ENCODE measurements at places on chromosomes 12 and 14.

DNA sequence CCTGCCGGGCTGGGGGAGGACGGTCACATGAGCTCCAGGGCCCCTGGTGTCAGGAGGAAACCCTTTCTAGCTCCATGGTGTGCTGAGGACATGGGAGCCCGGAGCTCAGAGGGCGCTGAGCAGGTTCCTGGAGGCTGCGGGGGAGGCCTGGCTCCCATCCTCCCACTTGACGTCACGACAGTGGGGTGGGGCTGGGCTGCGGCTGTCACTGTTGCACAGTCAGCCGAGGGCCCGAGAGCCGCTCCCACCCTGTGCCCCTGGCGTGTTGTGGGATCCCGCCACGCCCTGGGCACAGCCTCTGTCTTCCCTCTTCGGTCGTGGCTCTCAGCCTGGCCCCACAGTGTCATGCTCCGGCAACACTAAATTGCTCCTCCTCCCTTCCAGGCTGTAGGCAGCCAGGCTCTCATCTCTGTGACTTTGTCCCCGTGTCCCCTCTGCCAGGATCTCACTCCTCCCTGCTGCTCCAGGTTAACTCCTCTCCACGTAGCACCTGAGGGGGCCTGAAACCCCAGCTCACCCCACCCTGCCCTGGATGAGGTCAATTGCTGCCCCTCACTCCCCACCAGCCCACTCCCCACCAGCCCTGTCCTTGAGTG, 33.0 kb downstream of the BEGAIN start:
- no peak for DNase-seq

DNA sequence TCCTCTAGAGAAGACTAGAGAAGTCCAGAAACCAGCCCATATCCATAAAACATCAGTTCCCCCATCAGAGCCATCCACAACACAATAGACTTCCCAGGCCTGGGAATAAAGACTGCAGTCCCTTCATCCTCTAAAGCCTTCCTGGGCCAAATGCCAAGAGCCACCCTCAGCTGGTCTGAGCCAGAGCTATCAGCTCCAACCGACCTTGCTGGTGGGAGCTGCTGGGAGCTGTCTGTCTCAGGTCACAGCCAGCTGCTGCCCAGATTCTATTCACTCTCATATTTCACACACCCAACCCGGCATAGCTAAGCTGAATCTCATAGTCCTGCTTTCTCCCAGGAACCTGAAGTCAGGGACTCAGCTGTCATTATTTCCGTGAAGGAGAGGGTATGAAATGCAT, 10.9 kb upstream of the TFCP2 start:
- no peak for DNase-seq

DNA sequence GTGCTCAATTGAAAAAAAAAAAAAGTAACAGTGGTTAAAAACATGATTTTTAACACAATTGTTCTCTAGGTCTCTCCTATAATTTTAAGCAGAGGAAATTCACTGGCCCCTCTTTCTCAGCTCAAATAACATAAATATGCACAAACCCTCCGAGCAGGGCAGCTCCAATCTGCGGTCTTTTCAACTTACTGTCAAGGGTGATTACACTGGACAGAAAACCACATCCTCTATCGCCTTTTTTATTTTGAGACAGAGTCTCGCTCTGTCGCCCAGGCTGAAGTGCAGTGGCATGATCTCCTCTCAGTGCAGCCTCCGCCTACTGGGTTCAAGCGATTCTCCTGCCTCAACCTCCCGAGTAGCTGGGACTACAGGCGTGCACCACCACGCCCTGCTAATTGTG, 16.5 kb upstream of the GABARAPL1 start:
- no peak for DNase-seq

- no peak for DNase-seq
Measured at GRCh38 chr12:109900752-109901580, 892 bp downstream of the TCHP start.

DNA sequence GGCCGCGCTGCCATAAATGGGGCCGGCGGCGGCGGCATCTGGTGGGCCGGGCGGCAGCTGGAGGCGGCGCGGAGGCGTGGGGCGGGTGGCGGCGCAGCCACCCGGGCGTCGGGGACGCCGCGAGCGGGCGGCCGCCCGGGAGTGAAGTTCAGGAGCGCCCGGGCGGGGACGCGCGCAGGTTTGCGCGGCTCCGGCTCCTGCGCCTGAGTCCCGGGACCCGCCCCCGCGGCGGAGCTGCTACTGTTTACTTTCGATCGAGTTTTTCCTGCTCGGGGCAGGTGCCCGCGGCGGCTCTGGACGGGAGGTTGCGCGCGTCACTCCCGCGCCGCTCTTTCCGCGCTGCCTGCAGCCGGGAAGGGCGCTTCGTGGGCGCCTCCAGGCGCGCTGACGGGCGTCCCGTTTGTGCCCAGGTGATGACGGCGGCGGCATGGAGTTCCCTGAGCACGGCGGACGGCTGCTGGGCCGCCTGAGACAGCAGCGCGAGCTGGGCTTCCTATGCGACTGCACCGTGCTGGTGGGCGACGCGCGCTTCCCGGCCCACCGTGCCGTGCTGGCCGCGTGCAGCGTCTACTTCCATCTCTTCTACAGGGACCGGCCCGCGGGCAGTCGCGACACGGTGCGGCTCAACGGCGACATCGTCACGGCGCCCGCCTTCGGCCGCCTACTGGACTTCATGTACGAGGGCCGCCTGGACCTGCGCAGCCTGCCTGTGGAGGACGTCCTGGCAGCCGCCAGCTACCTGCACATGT, at the start of gene ZBTB42:
Gene ZBTB42 (plus strand): TSS at position 331 of the 749 bp plus-strand sequence. CDS start 97 bp downstream, at position 428.
- DNase-seq = peak; percentile 24

- DNase-seq = no peak
Measured at GRCh38 chr14:22463763-22464173, 125.3 kb downstream of the DAD1 start.

DNA sequence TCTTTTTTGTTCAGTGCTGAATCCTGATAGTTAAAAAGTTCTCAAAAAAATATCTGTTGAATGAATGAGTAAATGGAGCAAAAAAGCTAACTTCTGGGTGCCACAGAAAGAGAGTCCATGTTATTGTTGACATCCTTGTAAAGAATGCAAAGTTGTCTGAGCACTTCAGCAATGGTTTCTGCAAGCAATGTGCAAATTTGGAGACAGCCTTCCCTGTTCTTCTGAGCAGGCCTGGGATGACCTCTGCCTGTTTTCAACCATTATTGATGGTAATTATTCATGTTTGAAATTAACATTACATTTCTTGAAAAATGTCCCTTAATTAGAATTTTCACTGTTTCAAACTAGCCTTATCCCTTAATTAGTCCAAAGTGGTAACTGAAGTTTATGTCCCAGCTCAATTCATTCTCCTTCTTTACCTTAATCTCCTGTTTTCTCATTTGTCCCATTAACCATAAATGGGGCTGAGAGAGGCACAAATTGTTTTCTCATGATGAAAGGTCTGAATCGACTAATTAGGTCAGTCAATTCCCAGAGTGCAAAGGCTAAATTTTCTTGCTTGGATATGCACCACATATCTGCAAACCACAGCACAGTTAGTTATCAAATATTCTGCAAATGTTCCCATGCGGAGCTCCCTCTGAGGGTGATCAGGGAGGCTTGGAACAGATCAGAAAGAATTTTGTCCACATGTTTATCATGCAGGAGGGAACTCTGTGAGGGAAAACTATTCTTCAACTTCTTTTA, 139.4 kb upstream of the KRR1 start:
- DNase-seq = no peak

GRCh38 chr14:91728616-91729183, 3.2 kb downstream of the CATSPERB start:
- no peak for DNase-seq

- no peak for DNase-seq
Measured at GRCh38 chr14:37384870-37385596, 187.3 kb downstream of the MIPOL1 start.

DNA sequence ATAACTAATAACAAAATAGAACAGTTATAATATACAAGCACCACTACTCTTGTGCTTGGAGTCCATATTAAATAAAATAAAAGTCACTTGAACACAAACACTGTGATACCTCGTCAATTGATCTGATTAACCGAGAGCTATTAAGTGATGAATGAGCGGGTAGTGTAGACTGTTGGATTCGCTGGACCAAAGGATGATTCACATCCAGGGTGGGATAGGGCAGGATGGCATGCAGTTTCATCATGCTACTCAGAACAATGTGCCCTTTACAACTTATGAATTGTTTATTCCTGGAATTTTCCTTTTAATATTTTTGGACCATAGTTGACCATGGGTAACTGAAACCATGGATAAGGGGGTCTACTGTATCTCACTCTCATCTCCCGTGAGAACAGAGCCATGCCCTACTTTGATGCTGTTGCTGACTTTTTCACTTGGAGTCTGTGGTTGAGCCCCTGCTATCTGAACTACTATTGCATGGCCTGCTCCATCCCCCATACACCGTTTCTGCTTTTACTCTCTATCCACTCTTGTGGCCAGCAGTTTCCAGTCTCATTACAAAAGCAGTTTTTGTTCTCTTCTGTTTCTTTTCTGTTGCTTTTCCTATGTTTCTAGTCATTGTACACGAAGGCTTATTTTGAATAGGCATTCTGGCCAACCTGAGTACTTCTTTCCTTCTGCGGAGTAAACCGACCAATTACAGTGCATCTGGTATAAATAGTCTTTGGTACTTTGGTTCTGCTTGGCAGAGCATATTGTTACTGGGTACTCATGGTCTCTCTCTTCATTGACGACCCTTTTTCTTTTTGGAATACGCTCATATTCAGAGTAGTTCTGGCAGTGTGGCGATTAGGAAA, 12.2 kb downstream of the TMTC2 start:
- DNase-seq = no peak

- peak; percentile 79 for DNase-seq
Measured at GRCh38 chr12:124646385-124647230, 79.2 kb upstream of the NCOR2 start.

GRCh38 chr14:91415794-91416743, 1.6 kb downstream of the CCDC88C start:
- peak; percentile 50 for DNase-seq

GRCh38 chr12:39990122-39991101, 115.5 kb downstream of the SLC2A13 start:
- DNase-seq = peak; percentile 26

- no peak for DNase-seq
Measured at GRCh38 chr14:21267886-21268616, 1.2 kb downstream of the HNRNPC start.

DNA sequence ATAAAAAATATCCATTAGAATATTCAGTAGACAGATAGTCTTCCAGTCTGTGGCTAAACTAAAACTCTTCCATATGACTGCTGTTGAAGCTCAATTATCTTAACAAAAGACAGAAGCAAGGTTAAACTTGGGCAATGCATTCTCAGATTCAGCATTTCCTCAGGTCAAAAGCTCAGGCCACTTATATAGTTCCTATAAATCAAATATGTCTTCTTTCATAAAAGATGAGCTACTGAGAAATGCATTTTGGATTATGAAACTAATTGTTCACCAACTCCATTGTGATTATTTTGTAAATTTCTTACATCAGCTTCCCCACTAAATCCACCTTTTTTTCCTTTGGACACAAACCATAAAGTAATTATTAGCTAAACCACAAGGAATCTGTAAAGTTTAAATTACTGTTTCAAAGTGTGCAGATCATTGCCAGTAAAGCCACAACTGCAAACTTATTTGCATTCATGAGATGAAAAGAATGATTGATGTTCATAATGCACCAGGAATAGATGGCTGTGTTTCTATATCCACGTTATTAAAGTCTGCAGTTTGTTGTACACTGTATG, 224.4 kb downstream of the FBXL14 start:
- no peak for DNase-seq

DNA sequence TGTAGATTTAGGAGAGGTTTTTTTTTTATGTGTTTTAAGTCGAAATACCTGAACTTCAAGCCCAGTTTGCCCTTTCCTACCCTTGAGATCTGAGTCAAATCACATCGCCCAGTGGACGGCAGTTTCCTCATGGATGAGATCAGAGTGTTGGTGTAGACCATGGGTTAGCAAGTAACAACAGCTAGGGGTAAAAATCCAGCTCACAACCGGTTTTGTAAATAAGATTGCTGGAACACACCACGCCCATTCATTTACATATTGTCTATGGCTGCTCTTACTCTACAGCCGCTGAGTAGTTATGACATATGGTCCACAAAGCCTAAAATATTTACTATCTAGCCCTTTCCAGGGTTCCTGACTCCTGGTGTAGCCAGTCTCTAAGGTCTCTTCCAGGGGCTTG, 158.5 kb upstream of the PLEKHG7 start:
- DNase-seq = no peak

GRCh38 chr12:53122961-53123468, 19.7 kb downstream of the SOAT2 start:
- DNase-seq = no peak

DNA sequence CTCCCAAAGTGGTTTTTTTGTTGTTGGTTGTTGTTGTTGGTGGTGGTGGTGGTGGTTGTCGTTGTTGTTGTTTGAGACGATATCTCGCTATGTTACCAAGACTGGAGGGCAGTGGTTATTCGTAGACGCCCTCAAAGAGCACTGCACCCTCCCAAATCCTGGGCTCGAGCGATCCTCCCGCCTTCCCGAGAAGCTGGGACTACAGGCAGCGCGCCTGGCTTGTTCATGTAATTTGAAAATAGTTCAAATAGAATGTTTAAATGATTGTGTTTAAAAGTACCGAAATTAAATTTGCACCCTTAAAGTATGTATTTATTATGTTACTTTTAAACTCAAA, 439 bp upstream of the ANAPC5 start:
- no peak for DNase-seq

DNA sequence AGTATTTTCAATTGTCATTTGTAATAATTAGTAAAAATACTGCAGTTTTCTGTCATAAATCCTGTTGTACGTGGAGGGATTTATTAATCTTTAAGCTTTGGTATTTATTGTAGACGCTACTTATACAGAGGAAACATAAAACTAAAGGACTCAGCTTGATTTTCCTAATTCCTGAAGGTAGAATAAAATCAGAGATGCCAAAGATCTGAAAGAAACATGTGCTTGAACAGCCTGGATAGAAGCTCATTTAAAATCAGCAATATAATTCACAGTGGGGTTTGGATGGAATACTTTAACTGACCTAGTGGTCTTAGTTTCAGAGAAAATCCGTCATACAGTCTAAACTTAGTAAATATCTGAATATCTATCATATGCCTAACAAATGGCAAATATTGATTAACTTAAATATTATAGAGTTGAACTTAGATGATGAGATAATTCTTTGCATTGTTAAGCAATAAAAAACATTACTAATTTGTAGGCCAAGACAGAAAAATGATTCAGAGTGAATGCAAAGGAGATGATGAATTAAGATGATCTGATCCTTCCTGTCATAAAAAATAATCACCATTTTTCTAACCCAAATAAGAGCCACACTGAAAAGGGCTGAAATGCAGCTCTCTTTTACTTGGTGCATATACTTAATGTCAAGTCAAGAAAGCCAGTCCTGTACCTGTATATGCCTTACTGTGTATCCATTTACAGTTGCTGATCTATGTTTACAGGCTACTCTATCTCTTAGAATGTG, 397.1 kb upstream of the DCN start:
- DNase-seq = no peak

- DNase-seq = peak; percentile 60
Measured at GRCh38 chr14:67487937-67488893, at the start of gene TMEM229B. TSS of gene TMEM229B (minus strand) at chr14:67488721. CDS start at chr14:67473923, 14,798 bp downstream.

- DNase-seq = no peak
Measured at GRCh38 chr12:44689587-44689986, 186.5 kb downstream of the NELL2 start.

DNA sequence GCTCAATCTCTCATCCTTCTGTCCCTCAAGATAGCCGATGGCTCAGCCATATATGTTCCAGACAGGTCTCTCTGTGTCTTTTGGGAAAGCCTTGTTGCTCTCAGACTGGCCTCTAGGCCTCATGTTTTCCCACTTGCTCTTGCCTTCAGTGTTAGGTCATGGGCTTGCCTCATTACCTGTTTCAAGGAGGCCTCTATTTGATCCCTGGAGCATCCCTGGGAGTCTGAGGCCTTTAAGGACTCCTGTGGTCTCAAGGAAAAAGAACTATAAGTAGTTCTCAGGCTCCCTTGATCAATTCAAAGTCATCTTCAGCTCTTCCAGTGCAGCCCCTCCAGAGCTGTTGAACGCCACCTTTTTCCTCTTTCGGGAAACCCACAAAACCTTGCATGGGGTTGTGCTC, 47.9 kb downstream of the NTF3 start:
- no peak for DNase-seq

Data from stimulated activated CD8-positive, alpha-beta memory T cell treated with anti-CD3 and anti-CD28 coated beads, Interleukin-7, amount 100 ng/mL, for 4 hours (primary cell).